ENCODE measurements at places on chromosomes 7 and 10.

DNA sequence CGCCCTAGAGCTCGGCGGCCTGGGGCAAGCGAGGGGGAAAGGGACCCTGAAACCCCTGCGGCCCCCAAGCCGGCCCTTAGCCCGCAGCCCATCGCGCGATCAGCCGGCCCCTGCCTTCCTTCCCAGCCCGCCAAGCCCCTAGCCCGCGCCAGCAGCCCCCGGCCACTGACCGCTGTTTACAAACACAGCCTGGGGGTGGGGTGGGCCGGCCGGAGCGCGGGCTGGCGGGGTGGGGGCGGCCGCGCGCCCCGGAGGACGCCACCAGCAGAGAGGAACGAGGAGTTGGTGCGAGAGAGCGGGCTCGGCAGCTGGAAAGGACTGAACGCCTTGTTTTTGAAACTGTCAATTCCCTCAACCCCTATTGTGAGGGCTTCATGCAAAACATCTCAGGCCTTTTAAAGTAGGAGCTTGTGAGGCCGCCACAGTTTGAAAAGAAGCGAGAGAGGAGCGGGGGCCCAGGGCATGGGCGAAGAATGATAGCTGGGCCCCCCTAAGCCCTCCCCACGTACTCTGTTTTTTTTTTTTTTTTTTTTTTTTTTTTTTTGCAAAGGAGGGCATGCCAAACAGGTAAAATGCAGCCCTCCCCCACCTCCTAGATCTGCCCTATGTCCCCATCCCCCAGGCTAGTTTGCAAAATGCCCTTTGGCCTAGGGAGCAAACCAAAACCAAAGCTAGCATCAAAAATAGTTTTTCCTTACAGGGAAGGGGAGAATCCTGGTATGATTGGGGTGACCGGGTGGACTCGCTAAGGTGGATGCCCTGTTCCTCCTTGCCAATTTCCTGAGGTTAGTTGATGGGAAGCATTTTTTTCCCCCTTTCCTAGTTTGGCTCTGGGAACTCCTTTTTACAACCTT is 15.0 kb downstream of the SKIDA1 start:
- no peak for DNase-seq

- no peak for DNase-seq
Measured at GRCh38 chr10:87799860-87800259, 18.2 kb downstream of the ATAD1 start.

DNA sequence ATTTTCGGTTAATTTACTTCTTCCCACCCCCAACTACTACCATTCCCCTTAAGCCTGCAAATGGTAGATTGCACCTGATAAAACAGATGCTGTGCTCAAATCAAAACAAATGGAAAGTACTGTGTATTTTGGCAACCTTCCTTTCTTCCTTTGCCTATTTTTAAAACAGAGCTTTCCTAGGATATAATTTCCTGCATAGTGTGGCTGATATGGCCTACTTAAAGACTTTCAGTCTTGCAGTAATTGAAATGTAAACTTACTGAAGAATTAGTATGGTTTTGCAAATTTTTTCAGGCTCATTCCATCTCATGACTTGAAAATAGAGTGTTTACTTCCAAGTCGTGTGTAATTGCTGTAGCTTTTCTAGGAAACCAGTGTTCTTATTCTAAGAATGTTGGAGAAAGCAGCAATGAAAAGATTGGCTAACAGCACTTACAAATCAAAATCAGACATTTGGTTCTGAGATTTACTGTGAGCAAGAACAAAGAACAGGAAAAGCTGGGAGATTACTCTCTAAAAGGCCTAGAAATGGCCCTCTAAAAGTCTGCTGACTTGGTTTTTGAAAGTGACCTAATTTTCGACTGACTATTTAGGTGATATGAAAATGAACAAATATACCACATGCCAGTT is 52.0 kb downstream of the REEP3 start:
- DNase-seq: no peak

DNA sequence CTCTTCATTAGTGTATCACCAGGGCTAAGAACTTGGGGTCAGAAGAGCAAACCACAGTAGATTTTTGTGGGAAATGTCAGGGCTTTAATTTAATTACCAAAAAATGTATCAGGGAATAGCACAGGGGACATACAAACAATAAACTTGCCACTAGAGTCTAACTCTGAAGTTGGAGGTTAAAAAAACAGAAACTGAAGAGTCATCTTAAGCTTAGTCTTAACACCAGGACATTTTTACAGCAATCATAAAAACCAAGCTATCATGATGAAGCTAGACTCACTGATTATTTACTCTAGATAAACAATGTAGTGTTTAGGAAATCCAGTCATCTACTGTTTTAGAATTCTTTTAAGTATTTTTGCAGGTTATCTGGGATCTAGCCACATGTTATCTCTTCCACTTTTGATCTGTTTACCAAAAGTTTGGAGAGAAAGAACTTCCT is 48.4 kb upstream of the GLI3 start:
- DNase-seq: no peak

DNA sequence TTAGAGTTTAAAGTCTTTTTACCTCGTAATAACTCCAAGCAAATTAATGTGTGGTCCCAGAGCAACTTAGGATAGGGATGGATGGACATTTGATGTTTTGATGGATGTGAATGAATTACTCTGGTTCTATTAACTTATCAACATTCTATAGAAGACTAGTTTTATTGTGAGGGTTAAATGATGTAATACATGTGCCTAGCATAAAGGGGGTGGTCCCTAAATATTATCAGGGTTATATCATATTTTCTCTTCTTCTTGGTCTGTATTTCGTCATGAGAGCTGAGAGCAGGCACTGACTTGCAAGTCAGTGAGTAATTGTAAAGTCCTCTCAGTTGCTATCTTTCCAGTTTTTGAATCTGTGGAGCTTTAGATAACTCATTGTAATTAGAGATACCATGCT is 219.3 kb downstream of the GATA3 start:
- DNase-seq: no peak

GRCh38 chr10:120646738-120647456 is 189.9 kb downstream of the PLPP4 start:
- DNase-seq: no peak
